ENCODE measurements at places on chromosomes 5 and 9.
A peak's percentile ranks its signal among the peaks of the same experiment; 100 is the strongest.

DNA sequence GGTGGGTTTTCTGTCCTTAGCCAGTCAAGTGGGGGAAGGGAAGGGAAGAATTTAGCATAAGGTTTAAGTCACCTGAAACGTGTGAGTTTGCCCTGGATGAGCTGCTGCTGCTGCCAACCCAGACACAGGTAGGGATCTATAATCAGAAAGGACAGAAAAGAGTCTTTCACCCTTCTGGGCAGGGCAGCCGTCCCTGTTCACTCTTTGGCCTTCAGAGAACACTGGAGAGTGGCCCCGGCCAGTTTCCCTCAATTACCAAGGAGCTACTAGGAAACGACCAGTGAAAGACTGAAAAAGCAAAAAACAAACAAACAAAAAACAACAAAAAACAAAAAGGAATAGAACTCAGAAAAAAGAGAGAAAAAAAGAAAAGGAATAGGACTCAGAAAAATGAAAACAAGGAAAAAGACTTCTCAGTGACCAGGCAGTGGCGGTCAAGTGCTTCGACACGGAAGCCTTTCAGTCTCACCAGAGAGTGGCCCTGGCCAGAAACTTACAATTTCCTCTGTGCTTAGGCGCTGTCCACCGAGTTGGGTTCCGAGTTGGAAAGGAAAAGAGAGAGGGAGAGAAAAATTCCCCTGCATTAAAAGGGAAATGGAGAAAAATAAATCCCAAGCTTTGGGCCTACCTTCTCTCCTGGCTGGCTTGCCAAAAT lies 2.5 kb upstream of the GM2A start:
- DNase-seq, result no peak

DNA sequence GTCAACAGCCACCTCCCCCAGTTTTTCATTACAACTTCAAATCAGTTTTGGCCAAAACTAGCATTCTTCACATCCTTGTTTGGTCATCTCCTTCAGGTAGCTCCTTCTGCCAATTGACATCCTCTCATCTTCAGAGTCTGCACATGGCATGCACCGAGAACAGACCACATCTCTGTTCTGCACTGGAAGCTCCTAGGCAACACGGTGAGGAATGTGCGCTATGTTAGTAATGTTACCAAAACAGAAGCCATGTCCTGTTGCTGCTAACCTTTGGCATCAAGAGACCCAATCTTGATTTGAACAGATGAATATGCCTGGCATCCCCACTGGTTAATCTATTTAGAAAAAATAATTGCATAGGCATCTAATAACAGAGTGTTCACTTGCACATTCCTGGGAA lies 5.1 kb upstream of the HK3 start:
- no peak for DNase-seq

DNA sequence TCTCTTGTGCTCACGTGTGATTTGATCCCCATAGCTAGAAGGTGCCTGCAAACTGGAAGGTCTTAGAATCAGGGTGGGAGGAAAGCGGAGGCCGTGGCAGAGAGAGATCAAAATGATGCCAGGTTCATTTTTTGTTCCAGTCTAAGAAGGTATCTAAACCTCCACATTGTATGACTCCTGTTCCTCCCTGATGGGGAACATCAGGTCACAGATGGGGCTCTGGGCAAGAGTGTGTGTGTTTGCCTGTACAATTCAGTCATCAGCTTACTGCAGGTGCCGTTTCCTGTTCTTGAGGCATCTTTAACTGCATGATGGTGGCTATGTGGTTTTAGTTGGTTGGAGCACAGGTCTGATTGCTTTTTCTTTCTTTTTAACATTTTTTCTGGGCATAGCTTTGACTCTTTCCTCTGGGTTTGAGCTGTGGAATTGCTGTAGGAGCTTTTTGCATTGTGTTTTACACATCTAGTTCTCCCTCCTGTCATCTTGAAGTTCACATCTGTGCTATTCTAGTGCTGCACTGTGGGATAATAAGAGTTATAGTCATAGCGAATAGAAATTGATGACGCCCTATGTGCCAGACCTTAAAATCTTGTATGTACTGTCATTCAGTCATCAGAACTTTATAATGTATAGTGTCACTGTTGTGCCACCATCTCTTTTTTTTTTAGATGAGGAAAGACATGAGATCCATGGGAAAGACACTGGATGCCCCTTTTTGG lies 30.8 kb downstream of the ARHGAP26 start:
- DNase-seq, result no peak

- DNase-seq, result no peak
Observed at GRCh38 chr9:11931109-11931508, 762.1 kb upstream of the TYRP1 start.

GRCh38 chr9:99241106-99241505 lies 19.0 kb downstream of the SEC61B start:
- no peak for DNase-seq

DNA sequence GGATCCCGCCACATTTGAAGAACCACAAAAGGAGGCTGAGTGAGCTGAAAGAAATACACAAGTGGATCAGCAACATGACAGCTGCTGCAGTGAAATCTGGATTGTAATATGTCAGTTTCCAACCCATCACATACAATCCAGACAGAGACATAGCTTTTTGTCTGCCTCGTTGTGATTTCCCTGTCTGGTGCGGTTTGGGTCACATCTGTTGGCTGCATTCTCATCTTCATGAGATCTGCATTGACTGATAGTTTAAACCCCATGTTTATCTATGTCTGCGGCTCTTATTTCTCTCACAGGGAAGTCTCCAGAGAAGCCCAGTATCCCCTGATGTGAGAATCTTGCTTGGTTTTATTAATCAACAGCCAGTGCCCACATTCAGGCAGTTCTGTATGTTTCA lies 403.1 kb upstream of the ZNF608 start:
- DNase-seq, result no peak

DNA sequence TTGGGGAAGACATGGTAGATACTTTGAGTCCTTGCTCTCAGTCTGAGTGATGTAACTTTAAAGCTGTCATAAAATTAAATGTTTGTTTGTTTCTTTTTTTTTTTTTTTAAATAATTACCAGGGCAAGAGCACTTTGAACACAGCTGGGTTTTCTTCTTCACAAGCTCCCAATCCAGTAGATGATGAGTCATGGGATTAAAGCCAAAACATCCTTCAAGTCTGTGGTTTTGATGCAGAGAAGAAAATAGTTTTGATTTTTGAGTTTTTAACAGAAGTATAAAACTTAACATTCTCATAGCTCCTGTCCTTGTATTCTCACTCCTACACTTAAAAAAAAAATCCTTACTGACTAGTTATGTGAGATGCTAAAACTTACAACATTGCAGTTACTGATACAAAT lies 34.8 kb upstream of the IL31RA start:
- no peak for DNase-seq

- no peak for DNase-seq
Observed at GRCh38 chr5:174626369-174626920, 97.9 kb upstream of the MSX2 start.

GRCh38 chr5:14225173-14225834 lies 82.2 kb downstream of the TRIO start:
- DNase-seq, result no peak

GRCh38 chr9:106503759-106504158 lies 359.2 kb upstream of the ZNF462 start:
- DNase-seq, result no peak

DNA sequence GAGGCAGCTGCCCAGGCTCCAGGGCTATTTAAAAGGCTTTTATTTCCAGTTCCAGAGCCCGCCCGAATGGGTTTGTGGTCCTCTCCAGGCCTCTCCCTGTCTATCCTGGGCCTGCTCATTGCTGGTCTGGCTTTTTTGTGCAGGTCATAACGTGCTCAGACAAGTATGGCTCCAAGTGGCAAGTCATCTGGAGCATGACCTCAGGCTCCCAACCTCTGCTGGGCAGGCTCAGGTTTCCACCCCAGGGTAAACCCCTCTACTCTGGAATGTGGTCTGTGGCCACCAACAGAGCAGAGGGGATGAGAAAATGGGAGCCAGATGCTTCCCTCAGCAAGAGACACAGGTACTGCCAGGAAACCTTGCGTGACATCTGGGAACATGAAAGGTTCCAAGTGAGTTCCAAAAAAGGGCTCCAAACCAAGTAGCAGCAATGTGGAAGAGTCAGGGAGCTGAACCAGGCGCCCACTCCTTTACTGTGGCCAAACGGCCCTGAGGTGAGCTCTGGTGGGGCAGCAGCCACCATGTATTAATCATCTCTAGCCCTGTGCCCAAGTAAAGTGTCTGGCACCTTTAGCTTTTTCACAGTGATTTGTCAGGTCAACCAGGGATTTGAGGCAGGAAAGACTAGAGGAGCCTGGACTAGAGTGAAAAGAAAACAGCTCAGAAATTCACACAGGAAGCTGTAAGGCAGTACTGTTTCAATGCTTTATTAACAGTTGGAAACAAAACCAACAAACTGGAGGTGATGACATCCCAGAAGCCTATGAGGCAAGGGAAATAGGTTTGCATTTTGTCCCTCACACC lies 25.7 kb downstream of the PCDHGC5 start:
- no peak for DNase-seq

- peak; percentile 40 for DNase-seq
Observed at GRCh38 chr9:131418143-131419025, 24.5 kb downstream of the PRRC2B start.

GRCh38 chr5:179613460-179614071 lies 9.9 kb downstream of the HNRNPH1 start:
- no peak for DNase-seq

DNA sequence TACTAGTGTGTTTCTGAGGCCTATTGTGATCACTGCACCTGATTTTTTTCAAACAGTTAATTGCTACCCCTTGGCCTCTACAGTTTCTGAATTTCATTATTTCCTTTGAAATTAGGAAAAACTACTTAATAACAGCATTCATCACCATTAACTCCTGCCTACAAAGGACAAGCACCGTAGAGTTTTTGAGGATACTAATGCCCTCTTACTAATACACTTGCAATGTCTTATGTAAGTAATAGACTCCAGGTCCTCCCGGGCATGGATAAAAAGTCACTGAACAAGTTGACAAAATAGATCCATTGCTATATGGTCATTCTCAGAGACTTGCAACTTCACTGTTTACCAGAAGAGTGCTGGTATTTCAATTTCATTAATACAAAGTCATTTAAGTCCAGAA lies 1172.5 kb downstream of the CDH12 start:
- no peak for DNase-seq

GRCh38 chr9:93681269-93682154 lies 105.1 kb downstream of the PHF2 start:
- DNase-seq, result peak; percentile 3

GRCh38 chr5:38706376-38706775 lies 139.4 kb upstream of the OSMR start:
- no peak for DNase-seq

- DNase-seq, result no peak
Observed at GRCh38 chr5:64457846-64458245, 48.0 kb upstream of the RGS7BP start.

- DNase-seq, result no peak
Observed at GRCh38 chr9:35272989-35273388, 111.2 kb downstream of the UNC13B start.

GRCh38 chr9:36401164-36401740 lies 1.2 kb upstream of the RNF38 start:
- DNase-seq, result no peak

DNA sequence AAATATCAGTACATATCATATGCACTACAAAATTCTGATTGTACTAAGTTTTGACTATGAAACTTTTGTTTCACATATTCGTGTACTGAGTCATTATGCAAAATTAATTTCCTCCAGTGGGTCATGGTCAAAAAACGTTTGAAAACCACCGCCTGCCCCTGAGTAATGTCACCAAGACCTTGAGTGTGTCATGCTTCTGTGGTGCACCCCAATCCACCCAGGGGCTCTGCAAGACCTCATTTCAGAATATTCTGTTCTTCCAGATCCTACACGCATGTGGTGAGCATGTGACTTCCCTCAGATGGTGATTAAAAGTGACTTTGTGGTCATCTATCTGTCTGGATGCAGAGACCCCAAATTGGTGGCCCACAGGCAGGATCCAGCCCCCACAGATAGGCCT lies 31.0 kb downstream of the ABLIM3 start:
- no peak for DNase-seq

DNA sequence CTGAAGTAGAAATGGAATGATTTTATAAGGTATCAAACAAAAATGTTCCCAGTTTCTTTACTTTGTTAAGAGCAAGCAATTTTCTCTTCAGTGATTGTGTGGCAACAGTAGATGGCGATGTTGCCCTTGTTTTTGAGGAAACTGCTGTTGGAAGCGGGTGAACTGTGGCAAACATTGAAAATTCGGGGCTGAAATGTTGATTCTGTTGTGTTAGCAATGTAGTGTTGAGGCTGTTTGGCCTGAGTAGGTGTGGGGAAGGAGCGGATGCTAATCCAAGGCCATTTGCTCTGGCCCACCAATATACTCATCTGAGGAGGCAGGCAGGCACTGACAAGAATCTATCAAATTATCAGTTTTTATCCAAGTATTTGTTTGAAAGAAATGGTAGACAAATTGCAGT lies 129.8 kb downstream of the SLC12A2 start:
- peak; percentile 67 for DNase-seq

GRCh38 chr9:127637322-127637847 lies 25.3 kb downstream of the STXBP1 start:
- no peak for DNase-seq

GRCh38 chr9:94921092-94921471 lies 194.6 kb downstream of the AOPEP start:
- no peak for DNase-seq

GRCh38 chr9:32403567-32404260 lies 19.3 kb downstream of the ACO1 start:
- no peak for DNase-seq

DNA sequence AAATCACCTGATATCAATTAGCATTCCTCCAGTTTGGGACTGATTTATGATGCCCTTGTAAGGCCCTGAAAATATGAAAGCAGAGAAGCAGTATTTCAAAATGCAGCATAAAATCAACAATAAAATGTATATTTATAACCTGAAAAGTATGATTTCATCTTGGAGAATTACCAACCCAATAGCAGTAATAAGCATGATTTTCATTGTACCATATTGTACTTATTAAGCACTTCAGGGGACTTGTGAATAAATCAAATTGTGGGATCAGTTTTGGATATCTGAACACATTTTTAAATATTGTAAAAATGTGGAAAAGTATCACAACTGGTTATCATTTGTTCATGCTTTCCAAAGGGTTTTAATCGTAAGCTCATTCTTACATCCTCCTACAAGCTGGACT lies 250.8 kb downstream of the DMRT2 start:
- no peak for DNase-seq

DNA sequence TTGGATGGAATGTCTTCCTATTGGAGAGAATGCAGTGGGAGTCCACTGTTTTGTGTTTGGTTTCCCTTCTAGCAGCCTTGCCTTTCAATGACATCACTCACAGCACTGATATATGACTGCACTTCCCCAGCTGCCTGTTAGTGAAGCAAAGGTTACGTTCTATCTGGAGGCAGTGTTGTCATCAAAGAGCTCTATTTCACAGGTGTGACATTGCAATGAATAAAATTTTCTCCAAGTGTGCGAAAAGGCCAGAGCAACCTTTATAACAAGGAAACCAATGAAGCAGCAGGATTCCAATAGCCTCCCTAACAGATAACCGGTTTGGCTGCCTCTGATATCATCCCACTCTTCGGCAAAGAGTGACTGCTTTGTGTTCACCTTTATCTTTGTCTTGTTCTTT lies 523.5 kb upstream of the ZNF608 start:
- DNase-seq, result no peak
